BJ (cell line): ENCODE measurements at places on chromosomes 3 and 15.

GRCh38 chr3:66297260-66297873, 76.6 kb downstream of the SLC25A26 start:
- no peak for DNase-seq

DNA sequence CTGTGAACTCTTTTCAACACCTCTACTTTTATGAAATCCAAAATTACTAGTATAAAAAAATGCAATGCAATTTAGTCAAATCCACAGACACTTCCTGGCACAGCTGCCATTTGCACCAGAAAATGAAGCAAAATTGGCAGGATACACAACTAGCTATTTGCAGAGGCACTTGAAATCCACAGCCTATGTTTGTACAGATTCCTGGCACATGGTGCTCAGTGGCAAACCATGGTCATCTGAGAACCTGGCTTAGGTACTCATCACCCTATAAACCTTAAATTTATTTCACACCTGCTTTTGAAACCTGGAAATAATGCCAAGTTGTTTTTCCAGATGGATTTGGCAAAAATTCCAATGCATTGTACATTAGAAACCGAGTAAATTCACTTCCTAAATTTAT, 20.2 kb upstream of the PPM1L start:
- no peak for DNase-seq

DNA sequence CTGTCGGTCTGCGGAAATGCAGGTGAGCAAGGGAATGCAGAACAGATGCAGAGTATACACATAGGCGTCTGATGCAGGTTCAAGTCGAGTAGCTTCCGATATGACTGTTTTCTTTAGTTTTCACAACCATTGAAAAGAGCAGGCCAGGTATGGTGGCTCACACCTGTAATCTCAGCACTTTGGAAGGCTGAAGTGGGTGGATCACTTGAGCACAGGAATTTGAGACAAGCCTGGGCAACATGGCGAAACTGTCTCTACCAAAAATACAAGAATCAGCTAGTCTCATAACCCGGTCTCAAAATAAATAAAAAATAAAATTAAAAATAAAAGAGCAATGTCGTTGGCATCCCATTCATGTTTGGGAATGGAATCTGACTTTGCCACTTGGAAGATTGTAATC, 101.5 kb downstream of the PTPRG start:
- no peak for DNase-seq

GRCh38 chr3:124907957-124908356, 20.8 kb upstream of the ITGB5 start:
- DNase-seq: no peak

DNA sequence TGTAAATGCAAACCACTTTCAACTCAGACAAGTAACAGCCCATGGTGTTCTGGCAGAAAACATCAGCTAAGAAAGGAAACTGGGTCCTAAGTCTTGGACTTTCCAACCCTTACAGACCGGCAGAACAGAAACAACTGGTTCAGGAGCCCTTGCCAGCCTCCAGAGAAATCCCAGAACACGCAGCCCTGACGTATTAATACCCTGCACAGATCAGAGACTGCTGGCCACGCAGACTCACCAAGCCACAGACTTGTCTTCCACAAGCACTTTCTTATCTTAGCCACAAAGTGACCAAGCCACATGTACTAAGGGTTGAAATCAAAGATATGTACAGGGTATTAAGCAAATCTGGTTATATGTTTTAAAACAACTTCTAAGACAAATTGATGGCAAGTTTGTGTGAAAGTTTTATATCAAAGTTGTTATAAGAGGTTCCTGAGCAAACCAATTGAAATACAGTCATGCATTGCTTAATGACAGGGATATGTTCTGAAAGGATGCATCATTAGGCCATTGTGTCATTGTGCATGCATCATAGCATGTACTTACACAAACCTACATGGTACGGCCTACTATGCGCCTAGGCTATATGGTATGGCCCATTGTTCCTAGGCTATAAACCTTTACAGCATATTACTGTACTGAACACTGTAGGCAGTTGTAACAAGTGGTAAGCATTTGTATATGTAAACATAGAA, 36.8 kb downstream of the BTD start:
- DNase-seq: no peak

GRCh38 chr3:39346785-39347585, 17.5 kb downstream of the CCR8 start:
- no peak for DNase-seq

DNA sequence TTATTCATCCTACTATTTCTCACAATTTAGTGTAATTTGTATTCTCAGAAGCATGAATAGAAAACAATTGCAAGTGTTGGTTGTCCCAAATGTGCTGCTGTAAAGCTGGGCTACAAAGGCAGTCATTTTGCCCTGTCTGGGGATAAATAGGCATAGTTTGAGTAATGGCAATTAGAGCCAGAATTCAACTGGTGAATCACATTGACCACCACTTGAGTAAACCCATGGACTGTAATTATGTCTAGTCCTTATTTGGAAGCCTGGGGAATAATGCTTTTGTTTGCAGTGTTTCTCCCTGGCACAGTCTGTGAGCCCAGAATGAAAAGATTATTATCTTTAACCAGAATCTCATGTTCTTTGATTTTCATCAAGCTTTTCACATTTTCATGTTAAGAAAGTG, 30.5 kb upstream of the CHL1 start:
- DNase-seq: no peak

DNA sequence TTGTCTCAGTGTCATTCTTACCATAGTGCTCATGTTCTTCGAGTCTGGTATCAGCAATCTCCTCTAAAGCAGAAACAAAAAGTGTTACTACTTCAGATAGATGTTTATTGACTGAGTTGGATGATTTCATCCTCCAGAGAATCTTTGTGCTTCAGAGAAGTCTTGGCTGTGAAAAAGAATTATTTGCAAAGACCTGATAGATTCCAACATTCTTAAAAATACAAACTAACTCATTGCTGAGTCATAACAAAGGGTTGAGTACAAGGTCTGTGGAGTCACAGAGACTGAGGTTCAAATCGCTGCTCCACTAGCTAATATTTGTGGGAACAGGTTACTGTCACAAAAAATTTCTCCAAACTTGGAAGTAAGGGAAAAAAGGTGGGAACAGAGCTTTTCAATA, 9.0 kb upstream of the STRIT1 start:
- no peak for DNase-seq

- DNase-seq: no peak
These were observed 170.0 kb downstream of the TMEM108 start for GRCh38 chr3:133208184-133208583.

DNA sequence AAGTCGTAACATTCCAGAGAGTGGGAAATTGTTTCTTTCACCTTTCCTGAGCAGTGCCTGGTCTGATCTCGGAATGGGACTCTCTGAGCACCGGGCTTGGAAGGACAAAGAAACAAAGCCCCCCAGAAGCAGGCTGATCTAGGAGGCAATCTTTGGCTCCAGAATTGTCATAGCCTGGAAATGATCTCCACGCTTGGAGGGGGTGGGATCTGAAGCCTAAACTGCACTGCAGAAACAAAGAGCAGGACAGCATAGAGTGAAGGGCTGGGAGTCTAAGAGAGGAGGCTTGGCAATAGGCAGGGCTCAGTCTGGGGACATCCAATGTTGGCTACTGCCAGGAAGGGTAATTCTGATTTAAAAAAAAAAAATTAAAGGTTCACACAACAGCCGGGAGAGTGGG, 1.9 kb downstream of the CRABP1 start:
- DNase-seq: no peak

- no peak for DNase-seq
These were observed 74.4 kb downstream of the CD200 start for GRCh38 chr3:112407214-112407887.

DNA sequence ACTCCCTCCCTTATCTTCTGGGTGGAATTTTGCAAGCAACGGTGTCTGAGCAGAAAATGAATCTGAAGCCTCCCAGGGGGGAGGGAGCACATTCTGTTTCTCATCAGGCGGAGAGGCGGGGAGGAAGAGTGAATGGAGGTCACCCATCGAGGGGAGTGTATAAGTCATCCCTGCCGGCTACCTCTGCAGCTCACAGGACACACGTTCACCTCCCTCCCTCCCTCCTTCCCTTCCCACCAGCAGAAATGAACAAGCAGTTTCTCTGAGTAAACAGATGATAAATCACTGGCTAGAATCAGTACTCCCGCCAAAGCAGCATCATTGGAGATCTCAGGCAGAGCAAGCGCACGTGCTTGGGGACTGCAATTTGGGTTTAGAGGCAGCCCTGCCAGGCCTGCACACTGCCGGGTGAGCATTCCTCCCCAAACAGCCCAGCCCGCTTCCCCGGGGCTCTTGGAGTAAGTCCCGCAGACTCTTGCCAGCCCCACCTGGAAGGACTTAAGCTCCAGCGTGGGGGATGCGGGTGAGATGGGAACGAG, 38.3 kb downstream of the CPN2 start:
- peak; percentile 46 for DNase-seq

DNA sequence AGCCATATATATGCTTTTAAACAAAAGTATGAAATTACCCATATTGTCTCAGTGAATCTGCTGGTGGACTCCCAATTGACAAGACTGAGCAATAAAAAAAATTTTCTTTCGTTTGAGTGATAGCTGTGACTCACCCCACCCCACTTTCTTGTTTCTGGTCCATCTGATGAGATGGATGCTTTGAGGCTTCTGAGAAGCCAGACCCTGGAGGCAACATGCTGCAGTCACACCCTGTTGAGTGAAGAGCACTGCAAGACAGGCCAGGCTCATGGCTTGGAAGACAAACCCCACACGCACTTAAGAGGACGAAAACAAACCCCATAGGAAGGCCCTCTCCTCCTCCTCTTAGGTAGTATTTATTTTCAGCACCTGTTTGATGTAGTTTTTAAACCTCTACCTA, 276.0 kb upstream of the TTC14 start:
- DNase-seq: no peak

DNA sequence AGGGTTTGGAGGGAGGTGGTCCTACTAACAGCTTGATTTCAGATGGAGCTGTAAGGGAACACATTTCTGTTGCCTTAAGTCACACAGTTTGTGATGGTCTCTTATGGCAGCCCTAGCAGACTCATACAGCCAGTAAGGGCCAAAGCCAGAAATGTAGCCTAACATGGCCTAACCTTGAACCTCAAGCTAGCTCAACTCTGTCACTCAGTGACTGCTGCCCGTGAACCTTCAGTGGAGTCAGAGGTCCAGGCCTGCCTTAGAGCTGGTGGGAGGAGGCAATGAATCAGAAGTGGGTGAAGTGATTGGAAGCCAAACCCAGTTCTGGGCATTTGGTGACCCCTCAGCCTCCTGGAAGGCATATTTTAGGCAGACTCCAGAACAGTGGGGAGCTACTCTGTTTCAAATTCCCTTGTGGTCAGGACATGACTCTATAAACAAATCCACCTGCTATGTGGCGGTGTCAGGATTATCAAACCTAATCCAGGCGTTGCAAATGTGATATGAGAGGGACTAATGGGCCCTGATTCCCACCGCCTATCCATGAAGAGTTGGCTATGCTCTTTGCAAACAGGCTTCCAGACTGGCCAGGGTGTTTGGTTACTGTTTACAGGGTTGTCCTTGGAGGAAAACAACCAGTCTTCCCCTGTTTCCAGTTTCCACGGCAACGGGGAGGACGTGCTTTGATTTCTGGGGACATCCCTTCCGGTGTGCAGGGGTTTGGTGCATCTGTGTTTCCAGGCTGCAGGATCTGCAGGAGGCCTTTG, 105.9 kb upstream of the AGBL1 start:
- no peak for DNase-seq

- DNase-seq: no peak
These were observed 102.2 kb downstream of the HHLA2 start for GRCh38 chr3:108398510-108398909.

GRCh38 chr15:66555685-66556084, 10.1 kb downstream of the LCTL start:
- DNase-seq: no peak

GRCh38 chr15:59292442-59293151, 80.1 kb downstream of the MYO1E start:
- DNase-seq: no peak

DNA sequence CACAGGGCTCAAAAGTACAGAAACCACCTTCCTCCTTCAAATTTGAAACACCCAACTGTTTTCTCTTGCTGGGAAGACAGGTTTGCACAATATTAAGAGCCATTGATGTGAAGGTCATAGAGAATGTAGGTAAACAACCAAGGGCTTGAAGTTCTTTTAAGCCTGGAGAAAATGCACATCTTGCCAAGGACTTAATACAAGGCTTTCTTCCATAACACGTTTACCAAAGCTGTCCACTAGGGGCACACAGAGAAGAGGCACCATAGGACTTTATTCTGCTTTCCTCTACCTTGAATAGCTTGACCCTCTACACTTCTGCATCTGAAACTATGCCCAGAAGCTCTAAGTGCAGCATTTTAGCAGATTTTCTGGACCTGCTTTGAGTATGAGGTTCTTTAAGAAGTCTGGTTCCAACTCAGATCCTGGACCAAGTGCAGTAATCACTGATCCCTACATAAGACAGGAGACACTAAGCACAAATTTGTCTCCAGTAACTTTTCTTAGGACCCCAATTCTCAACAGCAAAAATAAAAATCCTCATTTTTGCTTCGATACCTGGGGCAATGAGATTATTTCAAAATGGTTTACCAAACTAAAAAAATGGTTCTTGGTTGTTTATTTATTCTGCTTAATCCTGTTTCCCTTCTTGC, 138.0 kb downstream of the FBN1 start:
- no peak for DNase-seq

GRCh38 chr15:91965501-91966193, 112.1 kb downstream of the SLCO3A1 start:
- no peak for DNase-seq

- DNase-seq: no peak
These were observed 55.5 kb upstream of the FSTL1 start for GRCh38 chr3:120506076-120506827.

- DNase-seq: no peak
These were observed 612 bp downstream of the APPL1 start for GRCh38 chr3:57227930-57228751.

GRCh38 chr3:114418724-114419543, 125.1 kb downstream of the TIGIT start:
- DNase-seq: peak; percentile 90

DNA sequence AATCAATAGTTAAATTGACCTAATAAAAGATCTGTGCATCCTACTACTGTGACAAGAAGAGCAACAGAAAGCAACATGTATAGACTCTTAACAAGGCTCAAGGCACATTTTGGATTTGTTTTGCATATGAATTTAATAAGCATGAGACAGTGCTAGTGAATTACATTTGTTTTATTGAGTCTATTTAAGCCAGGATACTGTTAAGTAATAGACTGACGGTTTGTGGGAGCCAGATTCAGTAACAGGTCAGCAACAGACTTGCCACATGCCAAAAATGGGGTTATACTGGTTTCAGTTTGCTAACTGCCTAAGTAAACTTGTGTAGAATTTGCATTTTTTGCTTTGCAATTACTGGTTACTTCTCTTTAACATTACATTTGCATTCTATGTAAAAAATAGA, 54.0 kb downstream of the MBNL1 start:
- DNase-seq: no peak

- DNase-seq: no peak
These were observed 24.3 kb upstream of the GP5 start for GRCh38 chr3:194423317-194423716.

- DNase-seq: no peak
These were observed 41.0 kb downstream of the MBNL1 start for GRCh38 chr3:152309535-152310307.
